ENCODE measurements at places on chromosomes 12 and 14.

DNA sequence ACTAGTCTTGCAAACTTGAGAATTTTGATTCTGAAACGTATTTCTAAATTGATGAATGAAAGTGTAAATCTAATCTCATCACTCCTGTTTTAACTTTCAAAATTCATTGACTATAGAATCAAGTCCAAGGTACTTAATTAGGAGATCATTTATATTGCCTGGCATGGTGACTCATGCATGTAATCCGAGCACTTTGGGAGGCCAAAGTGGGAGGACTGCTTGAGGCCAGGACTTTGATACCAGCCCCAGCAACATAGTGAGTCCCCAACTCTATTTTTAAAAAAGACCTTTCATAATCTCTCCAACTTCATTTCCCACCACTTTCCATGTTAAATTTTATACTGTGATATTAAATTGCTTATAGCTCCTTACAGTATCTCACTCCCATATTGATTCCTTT is 3.0 kb upstream of the MIPOL1 start:
- DNase-seq = no peak

DNA sequence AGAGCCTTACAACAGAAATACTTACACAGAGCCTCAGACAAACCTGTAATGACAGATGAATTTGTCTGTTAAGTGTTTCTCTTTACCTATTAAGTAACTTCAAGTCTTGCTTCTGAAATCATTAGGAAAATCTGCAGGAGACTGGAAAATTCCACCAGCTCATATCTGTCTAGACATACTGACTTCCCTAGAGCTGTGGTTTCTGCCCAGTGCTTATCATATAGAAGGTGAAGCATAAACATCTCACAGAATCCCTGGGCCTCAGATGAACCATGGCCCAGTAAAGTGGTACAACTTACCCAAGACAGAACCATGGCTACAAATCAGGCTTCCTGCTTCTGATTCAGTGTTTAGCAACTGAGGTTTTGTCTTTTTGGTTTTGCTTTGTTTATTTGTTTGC is 91.6 kb downstream of the EGLN3 start:
- DNase-seq = peak; percentile 34

DNA sequence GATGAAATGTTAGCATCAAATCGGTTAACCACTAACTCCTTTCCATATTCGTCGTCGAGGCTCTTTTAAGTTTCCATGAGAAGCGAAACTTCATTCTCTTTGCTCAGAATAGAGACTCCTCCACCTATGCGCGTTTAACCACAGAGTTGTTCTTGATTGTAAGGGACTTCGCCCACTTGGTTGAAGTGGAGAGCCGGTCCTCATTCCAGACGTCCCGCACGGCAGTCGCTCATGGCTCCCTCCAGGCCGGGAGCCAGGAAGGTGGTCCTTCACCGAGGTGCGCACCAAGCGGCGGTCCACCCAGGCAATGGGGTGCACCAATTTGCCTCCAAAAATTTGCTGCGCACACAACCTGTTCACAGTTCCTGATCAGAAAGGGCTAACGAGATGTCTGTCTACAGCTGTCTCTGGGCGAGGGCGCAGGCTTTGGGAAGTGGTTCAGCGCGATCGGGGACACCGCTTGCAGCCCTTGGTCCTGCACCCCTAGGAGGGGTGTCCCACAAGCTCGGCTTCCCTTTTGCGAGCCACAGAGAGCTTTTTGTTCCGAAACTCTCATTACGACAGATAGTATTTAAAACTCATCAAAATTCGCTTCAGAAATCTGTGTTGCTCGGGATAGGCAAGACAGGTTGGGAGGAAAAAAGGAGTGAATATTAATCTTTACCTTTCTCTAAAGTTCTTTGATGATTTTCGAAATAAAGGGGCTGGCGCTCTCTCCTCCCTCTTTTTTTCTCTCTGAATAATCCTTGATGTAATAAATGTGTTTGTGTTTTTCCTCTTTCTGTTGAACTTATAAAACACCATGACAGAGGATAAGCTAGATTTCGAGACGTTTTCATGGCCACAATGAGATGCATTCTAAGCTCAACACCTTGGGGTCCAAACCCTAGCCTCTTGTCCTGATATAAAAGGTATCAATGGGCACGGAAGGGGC is 6.4 kb upstream of the ALX1 start:
- DNase-seq = no peak

- DNase-seq = no peak
These were observed 161.1 kb downstream of the PIWIL1 start for GRCh38 chr12:130498589-130499385.

- DNase-seq = no peak
These were observed 50.2 kb upstream of the ELK3 start for GRCh38 chr12:96143827-96144565.

DNA sequence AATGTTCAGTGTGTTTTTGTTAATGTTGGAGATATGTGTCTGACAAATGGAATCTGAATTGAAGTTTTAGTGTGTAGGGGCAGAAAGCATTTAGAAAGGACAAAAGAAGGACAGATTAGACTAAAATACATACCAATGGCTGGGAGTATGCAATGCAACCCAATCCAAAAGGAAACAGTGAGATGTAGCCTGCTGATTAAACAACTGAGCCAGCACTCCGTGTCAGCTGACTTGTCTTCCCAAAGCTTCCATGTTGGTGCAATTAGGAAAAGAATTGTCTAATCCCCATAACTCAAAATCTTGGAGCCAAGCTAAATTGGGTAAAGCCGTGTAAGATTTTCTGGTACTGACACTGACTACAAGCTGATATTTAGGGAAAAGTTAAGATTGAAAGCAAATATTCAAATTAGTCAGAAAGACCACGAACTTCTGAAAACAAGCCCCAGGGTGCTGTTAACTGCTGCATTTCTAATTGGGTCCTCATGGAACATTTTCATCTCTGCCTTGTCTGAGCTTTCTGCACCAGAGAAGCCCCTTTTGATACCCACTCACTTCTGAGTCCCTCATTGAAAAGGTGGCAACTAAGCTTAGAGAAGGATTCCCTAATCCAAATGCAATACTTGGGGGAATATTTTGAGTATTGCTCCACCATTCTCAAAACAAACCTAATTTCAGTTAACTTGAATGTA is 109.1 kb downstream of the DAD1 start:
- no peak for DNase-seq

GRCh38 chr14:65704437-65704836 is 291.9 kb downstream of the FUT8 start:
- no peak for DNase-seq

- no peak for DNase-seq
These were observed 39.6 kb downstream of the PRKCH start for GRCh38 chr14:61360796-61361525.

DNA sequence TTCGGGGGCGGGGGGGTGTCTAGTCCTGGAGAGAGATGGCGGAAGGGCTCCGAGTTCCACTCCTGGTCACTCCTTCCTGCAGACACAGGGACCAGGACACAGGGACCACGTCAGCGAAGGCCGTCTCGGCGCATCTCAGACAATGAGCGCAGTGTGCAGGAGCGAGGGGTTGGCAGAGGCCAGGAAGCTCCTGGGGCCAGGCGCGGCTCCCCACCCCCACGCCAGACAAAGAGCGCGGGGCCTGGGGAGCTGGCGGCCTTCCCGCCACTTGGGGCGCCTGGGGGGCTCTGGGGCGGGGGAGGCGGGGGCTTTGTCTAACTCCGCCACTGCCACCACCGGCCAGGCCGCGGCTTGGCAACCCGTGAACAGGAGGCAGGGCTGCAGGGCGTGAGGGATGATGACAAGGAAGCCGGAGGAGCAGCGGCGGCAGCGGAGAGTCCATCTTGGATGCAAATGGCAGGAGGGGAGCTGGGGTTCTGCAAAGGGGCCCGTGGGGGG is 2.2 kb downstream of the CDK2AP1 start:
- no peak for DNase-seq

GRCh38 chr14:36996133-36996856 is 176.1 kb downstream of the SLC25A21 start:
- DNase-seq = peak; percentile 11

- DNase-seq = no peak
These were observed 53.3 kb downstream of the TMX1 start for GRCh38 chr14:51293149-51293911.
